ENCODE measurements at places on chromosomes 5 and 9. TPM values are rescaled to one million over a fixed set of nuclear protein-coding genes. Genes with fewer than 3 reads are reported as not detected.

ST6GALNAC4 gene
- total RNA-seq, result 55.1 TPM

DNA sequence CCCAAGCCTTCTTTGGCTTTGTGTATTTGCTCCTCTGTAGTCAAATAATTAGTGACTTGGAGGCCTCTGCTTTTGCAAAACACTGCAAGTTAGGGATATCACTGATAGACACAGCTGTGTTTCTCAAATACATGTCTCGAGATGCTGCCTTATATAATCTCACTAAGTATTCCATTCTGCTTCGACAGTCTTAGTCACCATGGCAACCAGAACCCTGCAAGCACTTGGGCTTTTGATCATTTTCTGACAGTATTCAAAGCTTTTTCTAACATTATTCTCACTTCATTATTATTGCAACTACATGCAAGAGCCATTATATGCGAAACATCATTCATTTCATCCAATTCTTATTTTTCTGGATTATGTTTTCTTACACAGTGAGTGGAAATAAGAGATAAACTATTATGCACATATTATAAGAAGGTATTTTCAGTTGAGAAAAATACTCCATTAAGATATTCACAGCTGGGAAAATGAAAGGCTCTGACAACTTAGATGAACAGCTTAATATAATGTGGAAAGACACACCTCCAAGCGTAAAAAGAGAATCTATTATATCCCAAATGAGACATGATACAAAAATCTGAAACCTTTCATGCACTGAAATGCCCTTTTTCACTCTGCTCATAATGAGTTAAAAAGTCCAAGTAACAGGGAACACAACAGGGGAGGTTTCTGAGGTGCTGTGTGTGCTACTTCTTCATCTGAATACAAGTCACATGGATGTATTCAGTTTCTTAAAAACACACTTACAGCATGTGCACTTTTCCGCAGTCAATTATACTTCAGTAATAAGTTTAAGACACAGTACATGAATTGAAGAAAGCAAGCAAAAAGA is 93.9 kb downstream of the SCAI start:
- no peak for DNase-seq

GRCh38 chr5:81808106-81808505 is 57.2 kb upstream of the SSBP2 start:
- DNase-seq, result no peak

- DNase-seq, result no peak
Measured at GRCh38 chr5:152094060-152094459, 169.4 kb upstream of the GLRA1 start.

DNA sequence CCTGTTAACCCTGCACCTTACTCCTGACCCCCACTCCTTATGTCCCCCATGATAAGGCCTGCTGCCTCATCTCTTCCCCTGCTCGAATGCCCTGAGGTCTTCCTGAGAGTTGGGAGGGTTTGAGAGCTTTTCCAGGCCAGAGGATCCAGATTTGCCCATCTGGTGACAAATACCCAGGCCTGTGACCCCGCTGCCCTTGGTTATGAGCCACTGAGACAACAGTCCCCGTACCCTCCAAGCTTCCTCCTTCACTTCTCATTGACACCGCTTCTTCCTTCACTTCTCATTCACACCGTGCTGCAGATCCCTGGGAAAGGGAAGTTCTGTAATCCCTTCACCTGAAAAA is 593 bp downstream of the GM2A start:
- no peak for DNase-seq

GRCh38 chr5:108078345-108078744 is 303.6 kb downstream of the FBXL17 start:
- no peak for DNase-seq

Data from heart left ventricle (tissue), 16 donors.